ENCODE measurements at places on chromosomes 6 and 20.

GRCh38 chr6:133764008-133764753 is 124.7 kb upstream of the TCF21 start:
- no peak for DNase-seq

DNA sequence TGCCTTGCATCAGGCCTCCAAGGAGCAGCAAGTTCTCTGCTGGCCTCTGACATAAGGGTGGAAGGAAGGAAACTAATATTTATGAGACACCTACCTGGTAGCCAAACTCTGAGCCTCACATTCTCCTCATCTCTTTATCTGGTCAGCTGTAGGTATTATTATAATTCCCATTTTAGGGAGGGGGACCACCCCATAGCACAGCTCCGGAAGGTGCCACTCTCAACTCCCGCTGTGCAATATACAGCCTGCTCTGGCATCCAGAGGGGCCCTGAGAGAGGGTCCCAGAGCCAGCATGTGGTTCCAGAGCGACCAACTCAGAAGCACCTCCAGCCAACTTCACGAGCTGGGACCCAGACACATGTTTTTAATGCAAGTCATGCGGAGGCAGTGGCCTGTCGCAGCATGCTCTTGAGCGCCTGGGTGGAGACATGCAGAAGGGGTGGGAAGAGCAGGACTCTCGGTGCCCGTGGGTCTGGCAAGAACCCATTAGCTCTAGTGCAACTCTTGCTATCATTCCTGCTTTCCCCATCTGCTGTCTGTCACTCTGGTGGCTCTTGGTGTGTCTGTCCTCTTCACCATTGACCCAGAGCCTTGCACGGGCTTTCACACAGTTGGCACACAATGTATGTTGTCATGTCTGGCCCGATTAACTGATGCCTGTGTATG is 15.0 kb upstream of the MYMX start:
- no peak for DNase-seq

DNA sequence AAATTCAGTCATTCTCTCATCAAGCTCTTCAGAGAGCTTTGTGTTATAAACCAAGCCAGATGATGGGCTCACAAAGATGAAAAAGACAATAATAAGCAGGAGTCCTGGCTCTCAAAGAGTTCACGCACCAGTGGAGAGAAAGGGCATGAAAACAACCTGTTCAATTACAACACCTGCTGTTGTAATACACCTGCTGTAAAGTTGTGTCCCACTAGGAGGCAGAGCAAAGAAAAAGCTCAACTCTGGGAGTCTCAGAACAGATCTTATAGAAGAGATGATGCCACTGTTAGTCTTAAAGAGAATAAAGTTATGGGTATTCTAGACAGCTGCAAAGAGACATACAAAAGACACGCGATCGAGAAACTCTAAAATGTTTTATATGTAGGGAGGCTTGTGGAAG is 100.6 kb downstream of the DCDC2 start:
- no peak for DNase-seq

- DNase-seq, result no peak
Observed at GRCh38 chr20:23195636-23196035, 109.5 kb upstream of the CD93 start.

- DNase-seq, result no peak
Observed at GRCh38 chr6:69848552-69848951, 17.8 kb upstream of the COL19A1 start.

- no peak for DNase-seq
Observed at GRCh38 chr20:31473331-31474096, 1.4 kb downstream of the DEFB124 start.

DNA sequence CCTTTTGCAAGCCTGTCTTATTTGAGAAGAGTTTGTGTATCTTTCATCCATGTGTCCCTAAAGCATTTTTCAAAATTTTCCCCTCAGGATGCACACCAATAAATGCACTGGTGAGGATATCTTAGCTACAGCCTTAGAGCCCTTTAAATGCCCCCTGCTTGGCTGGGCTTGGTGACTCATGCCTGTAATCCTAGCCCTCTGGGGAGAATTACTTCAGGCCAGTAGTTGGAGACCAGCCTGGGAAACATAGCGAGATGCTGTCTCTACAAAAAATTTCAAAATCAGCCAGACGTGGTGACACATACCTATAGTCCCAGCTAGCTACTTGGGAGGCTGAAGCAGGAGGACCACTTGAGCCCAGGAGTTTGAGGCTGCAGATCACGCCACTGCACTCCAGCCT is 33.8 kb upstream of the PLCB4 start:
- DNase-seq, result no peak

DNA sequence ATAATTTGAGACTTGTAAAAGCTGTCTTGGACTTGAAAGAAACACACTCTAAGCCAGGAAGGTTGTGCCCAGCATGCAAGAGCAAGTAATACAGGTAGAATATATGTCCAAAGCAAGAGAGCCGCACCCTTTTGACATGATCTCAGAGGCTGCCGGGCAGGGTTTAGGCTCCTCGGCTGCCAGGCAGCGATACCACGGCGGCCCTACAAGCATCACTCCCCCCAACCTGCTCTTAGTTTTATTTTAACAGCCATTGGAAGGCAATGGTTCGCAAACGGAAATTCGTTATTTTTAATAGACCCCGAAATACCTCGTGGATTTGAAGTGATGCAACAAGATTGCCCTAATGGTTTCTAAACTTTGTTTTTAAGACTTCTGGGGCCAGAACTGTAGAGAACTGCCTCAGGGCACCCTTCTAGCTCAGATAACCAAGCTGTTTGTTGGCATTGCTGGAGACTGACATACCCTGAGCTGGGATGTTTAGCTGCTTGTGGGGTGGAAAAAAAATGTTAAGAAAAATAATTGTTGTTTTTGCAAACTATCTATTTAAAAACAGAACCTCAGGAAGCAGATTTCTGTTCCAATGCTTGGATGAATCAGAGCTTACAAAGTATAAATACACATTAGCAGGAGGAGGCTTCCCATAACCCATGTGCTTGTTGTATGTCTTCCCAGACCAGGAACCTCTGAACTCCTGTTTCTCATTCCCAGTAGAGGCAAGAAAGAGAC is 39.0 kb downstream of the JAG1 start:
- no peak for DNase-seq

- DNase-seq, result no peak
Observed at GRCh38 chr6:70398783-70399728, 14.3 kb upstream of the FAM135A start.

DNA sequence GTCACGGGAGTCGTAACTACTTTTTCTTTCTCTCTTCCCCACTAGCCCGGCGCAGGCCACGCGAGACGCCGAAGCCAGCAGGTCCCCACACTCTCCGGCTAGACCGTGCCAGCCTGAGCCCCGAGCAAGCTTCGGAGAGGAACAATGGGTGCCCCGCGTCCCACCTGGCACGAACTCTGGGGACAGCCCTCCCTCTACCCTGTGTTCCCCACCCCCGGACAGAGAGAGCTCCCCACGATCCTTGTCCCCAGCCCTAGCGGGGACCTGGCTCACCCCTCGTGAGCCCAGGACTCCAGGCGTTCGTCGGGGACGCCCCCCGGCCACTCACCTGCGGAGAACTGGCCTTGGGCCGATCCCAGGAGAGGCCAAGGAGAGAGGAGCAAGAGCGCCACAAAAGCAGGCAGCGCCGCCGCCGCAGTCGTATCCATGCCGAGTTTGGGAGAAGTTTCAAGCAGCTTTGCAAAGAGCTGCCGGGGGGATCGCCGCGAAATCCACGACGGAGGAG is 416 bp downstream of the PTPRK start:
- DNase-seq, result peak; percentile 74

GRCh38 chr20:32964575-32964974 is 39.7 kb downstream of the SUN5 start:
- DNase-seq, result no peak

DNA sequence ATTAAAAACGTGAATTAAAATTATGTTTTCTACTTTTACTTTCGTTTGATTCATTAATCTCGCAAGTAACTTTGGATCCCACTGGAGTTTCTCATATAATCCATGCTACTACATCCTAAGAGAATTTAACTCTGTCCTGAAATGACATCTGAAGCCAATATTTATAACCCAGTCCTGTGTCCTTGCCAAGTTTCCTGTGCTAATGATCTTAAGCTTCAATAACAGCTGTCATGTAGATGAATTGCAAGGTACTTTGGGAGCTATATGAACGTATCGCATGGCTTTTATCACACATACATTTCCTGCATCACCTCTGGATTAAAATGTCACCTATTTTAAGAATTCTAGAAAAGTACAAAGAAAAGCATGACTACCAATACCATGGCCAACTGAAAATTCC is 833.8 kb upstream of the CITED2 start:
- DNase-seq, result no peak

DNA sequence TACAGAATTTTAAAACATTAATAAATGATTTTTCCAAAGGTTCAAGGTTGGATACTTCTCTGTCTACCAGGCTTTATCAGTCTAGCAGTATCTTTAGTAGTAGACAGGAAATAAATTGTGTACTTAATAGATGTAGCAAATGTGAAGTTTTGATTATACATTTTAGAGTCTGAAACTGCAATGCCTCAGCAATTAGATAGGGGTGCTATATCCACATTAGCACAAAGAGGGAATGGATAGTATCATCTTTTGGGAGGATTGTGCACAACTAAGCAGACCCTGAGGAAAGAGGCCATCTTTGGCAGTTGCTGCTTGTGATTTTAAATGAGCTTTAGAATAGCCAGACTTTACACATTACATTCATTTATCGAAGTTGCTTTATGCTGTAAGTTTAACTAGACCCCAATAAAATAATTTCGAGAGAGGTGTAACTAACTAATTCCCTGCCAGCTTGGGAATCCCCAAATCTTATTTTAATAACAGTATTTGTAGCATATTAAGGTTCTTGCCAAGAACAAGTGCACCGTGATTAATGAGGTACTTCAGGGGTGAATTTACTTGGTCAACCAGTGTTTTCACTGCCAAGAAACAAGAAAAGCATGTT is 2.8 kb downstream of the KCNQ5 start:
- DNase-seq, result peak; percentile 9

- no peak for DNase-seq
Observed at GRCh38 chr20:1299522-1299921, 29.4 kb downstream of the SDCBP2 start.

GRCh38 chr6:133587546-133588160 is 301.3 kb upstream of the TCF21 start:
- DNase-seq, result no peak

DNA sequence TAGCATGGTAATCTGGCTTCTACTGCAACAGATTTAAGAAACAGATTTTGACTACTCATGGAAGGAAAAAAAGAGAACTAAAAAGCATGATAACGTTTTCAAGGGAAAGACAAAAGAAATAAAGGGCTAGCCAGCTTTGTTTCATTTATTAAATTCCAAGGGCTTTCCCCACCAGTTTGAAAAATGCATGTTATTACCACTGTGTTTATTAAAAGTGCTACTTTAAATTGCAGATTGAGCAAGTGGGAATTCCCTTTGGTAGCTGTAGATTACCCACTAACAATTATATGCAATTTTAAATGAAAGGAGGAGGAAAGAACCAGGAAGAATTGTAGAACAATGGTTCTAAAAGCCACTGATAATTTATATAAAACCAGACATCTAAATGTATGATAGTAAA is 40.6 kb upstream of the NHSL1 start:
- no peak for DNase-seq

- DNase-seq, result no peak
Observed at GRCh38 chr6:113976806-113977205, 5.9 kb upstream of the HDAC2 start.

GRCh38 chr20:47656318-47656717 is 129.0 kb downstream of the SULF2 start:
- no peak for DNase-seq

- DNase-seq, result no peak
Observed at GRCh38 chr6:132513831-132514545, 1.1 kb upstream of the STX7 start.

- DNase-seq, result no peak
Observed at GRCh38 chr6:48658915-48659314, 547.9 kb upstream of the PTCHD4 start.

GRCh38 chr20:54047048-54047447 is 23.3 kb downstream of the BCAS1 start:
- no peak for DNase-seq

GRCh38 chr6:43510827-43511163 is 649 bp upstream of the LRRC73 start:
- no peak for DNase-seq

DNA sequence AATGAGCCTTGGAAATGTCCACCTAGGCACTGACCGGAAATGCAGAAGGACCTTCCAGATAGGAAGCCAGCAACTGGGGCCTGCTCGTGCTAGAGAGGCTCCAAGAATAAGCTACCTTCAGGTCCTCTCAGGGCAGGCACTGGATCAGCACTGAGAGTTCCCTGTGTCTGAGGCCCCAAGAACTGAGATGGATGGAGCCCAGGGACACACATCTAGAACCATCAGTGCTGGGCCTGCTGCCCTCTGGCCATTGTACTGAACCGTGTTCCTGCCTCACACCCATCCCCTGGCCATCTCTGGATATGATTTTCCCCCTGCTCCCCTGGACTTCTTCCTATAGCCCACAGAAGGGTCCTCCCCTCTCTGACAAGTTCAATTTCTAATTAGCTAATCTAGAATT is 10.3 kb downstream of the BPIFA1 start:
- no peak for DNase-seq

- DNase-seq, result no peak
Observed at GRCh38 chr6:41222513-41222912, 5.6 kb upstream of the TREML4 start.

GRCh38 chr6:28981833-28982475 is 23.2 kb downstream of the ZNF311 start:
- peak; percentile 74 for DNase-seq

- no peak for DNase-seq
Observed at GRCh38 chr6:1316489-1316971, 4.6 kb downstream of the FOXQ1 start.

GRCh38 chr6:100202417-100203194 is 208.6 kb upstream of the MCHR2 start:
- no peak for DNase-seq

DNA sequence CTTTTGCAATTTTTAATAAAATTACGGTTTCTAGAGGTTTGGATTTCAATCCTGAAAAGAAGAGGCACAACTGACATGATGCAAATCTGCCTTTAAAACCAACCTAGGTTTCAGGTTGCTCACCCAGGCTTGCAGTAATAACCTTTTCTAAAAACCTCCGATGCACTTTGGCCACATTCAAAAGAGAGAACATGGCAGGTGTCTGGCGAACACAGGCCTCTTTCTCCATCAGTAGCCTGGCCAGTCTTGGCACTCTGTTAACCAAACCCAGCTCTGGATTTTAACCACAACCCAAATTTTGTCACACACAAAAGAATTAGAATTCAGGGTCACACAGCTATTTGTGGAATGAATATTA is 55.8 kb upstream of the MAFB start:
- DNase-seq, result no peak

All from stimulated activated naive CD4-positive, alpha-beta T cell (primary cell).